ENCODE measurements at places on chromosomes 12 and 14. TPM values are rescaled to one million over a fixed set of nuclear protein-coding genes. Genes with fewer than 3 reads are reported as not detected.

GRCh38 chr14:94382716-94383596 lies 5.4 kb downstream of the SERPINA1 start:
- DNase-seq: no peak

GRCh38 chr12:3990501-3991280 lies 117.5 kb upstream of the PARP11 start:
- DNase-seq: no peak

DNA sequence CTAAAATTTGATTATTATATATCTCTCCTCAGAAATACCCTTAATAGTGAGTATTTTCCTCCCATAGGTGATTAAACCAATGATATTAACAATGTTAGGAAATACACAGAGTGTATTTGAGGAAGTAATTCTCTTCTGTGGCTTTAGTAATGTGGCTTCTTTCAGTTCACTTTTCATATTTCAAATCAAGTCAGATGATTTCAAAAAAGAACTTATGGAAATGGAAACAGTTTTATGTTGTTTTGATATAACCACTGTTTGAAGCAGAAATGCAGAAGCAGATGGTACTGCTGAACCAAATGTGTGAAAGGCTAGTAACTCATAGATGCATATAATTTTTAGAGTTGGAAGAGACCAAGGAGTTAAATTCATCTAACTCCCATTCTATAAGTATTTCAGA lies 1.9 kb upstream of the GPR33 start:
- no peak for DNase-seq

GLIPR1 gene
- 8.8 TPM for total RNA-seq

GRCh38 chr12:48615681-48616080 lies 45.8 kb upstream of the LALBA start:
- no peak for DNase-seq

PCED1B gene
- total RNA-seq: 1.1 TPM

LAG3 gene
- total RNA-seq: 0.37 TPM

CAPZA3 gene
- not detected for total RNA-seq

E2F7 gene
- 0.07 TPM for total RNA-seq

DNA sequence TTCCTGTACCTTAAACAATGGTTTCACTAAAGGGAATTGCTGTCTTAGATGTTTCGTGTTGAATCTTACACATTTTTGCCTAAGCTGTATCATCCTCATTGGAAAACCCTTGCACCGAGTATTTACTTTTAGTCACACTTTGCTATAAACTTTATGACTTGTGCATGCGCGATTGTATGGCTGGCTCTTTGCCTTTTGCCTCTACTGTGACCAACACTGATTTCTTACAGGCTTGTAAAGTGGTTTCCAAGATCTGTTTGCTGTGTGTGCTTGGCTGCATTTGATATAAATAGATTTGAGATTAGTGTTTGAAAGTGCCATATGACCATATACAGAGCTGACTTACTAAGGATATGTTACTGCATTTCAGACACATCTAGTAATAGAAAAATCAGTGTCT lies 40.5 kb downstream of the RASSF3 start:
- DNase-seq: no peak

DNA sequence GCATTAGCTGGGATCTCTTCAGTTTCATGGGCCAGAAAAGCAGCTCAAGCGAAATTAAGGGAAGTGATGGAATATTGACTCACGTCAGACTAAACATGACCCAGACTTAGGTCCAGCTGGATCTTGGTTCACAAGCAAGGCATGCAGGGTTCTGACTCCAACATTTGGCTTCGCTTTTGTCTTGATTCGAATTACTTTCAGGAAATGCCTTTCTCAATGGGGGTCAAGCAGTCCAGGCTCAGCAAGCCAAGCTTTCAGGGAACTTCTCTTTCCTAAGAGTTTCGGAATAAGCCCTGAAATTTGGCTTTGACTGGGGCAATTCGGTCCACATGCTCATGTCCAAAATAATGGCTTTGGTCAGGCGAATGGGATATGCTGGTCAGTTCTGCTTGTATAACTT lies 678.7 kb upstream of the TMEM132C start:
- no peak for DNase-seq

DNA sequence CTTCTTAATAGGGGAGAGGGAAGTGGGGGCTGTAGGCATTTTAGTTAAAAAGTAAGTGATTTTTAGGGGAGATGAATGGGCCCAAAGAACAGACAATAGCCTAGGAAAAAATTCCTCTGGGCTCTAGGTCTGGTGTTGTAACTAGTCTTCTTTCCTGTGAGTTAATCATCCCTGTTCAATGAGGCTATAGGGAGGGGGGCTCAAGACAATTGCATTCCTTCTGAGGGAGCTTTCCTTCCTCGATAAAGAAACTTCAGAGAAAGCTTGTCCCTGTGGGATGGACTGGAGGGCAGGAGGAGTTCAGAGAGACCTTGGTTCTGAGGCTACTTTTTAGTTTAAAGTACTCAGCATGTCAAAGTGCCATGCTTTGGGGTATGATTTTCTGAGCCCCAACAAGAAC lies 127.2 kb downstream of the BBS10 start:
- DNase-seq: no peak

Data from left ventricle myocardium superior (tissue), 1 donor.